ENCODE measurements at places on chromosomes 12 and 14.

- no peak for ATAC-seq
Observed at GRCh38 chr14:102079700-102079979, 7.2 kb downstream of the HSP90AA1 start.

- ATAC-seq = no peak
Observed at GRCh38 chr12:8453021-8453513, 2.7 kb upstream of the CLEC6A start.

GRCh38 chr12:102869571-102869970 lies 47.5 kb downstream of the PAH start:
- no peak for ATAC-seq

DNA sequence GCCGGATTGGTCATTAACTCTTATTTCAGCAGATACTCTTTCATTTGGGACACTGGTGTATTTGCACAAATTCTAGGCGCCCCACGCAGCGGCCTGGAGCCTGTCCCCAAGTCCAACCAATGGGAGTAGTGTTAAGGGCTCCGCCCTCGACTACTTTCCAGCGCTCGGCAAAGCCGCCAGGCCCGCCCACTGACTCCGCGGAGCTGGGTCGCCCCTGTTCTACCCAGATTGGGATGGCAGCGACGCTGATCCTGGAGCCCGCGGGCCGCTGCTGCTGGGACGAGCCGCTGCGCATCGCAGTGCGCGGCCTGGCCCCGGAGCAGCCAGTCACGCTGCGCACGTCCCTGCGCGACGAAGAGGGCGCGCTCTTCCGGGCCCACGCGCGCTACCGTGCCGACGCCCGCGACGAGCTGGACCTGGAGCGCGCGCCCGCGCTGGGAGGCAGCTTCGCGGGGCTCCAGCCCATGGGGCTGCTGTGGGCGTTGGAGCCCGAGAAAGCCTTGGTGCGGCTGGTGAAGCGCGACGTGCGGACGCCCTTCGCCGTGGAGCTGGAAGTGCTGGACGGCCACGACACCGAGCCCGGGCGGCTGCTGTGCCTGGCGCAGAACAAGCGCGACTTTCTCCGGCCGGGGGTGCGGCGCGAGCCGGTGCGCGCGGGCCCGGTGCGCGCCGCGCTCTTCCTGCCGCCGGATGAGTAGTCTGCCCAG lies at the start of gene ACOT6:
TSS of gene ACOT6 (plus strand) at position 179 of the 707 bp plus-strand sequence. CDS start at position 234, 55 bp downstream.
- peak; percentile 96 for ATAC-seq

DNA sequence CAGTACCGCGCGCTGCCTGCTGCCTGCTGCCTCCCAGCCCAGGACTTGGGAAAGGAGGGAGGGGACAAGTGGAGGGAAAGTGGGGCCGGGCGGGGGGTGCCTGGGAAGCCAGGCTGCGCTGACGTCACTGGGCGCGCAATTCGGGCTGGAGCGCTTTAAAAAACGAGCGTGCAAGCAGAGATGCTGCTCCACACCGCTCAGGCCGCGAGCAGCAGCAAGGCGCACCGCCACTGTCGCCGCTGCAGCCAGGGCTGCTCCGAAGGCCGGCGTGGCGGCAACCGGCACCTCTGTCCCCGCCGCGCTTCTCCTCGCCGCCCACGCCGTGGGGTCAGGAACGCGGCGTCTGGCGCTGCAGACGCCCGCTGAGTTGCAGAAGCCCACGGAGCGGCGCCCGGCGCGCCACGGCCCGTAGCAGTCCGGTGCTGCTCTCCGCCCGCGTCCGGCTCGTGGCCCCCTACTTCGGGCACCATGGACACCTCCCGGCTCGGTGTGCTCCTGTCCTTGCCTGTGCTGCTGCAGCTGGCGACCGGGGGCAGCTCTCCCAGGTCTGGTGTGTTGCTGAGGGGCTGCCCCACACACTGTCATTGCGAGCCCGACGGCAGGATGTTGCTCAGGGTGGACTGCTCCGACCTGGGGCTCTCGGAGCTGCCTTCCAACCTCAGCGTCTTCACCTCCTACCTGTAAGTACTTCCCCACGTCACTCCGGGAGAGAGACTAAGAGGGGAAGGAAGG lies at the start of gene LGR5:
TSS of gene LGR5 (plus strand) at position 186 of the 732 bp plus-strand sequence. CDS start at position 469, 283 bp downstream.
- peak; percentile 19 for ATAC-seq

- no peak for ATAC-seq
Observed at GRCh38 chr14:31568671-31569070, 7.5 kb downstream of the NUBPL start.

Data from activated T-helper 17 cell treated with anti-CD3 and anti-CD28 coated beads, Interleukin-2, amount 50 U/mL, for 72 hours (primary cell).